Upper lobe of right lung (tissue), 1 donor: ENCODE measurements at places on chromosomes 11 and 22.
A peak's percentile ranks its signal among the peaks of the same experiment; 100 is the strongest.

GRCh38 chr11:17529844-17530185 lies 14.4 kb downstream of the USH1C start:
- H3K27me3 ChIP-seq = no peaks in the 10 kb centered on the region
- no peaks in the 10 kb centered on the region for H3K4me1 ChIP-seq
- no peak for DNase-seq
- H3K36me3 ChIP-seq = no peaks in the 10 kb centered on the region

GRCh38 chr11:102283116-102283485 lies 34.2 kb upstream of the BIRC3 start:
- no peak overlapping the region for H3K4me3 ChIP-seq
- no peaks in the 10 kb centered on the region for H3K4me1 ChIP-seq
- H3K36me3 ChIP-seq = no peaks in the 10 kb centered on the region
- no peak overlapping the region for H3K27ac ChIP-seq
- no peak for DNase-seq
- H3K27me3 ChIP-seq = no peaks in the 10 kb centered on the region

- H3K27me3 ChIP-seq = no peaks in the 10 kb centered on the region
- H3K4me1 ChIP-seq = no peaks in the 10 kb centered on the region
- peaks cover 100% of the 10 kb centered on the region for H3K36me3 ChIP-seq
- no peak overlapping the region for H3K4me3 ChIP-seq
These were observed 15.2 kb downstream of the CPSF7 start for GRCh38 chr11:61414547-61414946.

DNA sequence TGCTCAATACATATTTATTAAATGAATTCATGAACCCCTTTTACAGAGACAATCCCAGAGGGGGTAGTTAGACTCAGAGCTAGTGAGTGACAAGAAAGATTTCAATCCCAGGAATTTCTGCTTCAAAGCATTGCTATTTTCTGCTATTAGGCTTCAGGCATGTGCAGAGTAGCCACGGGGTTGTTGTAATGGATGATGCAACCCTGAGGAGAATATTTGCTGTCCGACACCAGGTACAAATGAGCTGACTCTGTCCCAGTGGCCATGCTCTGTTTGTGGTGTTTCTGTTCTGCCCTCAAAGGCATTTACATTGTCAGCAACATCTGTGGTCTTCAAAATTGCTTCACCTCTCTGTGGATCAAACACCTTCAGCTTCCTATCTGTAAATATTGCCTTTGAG lies 102.6 kb downstream of the CSNK2A3 start:
- DNase-seq = no peak
- H3K4me3 ChIP-seq = no peak overlapping the region
- H3K27me3 ChIP-seq = no peaks in the 10 kb centered on the region
- H3K36me3 ChIP-seq = no peaks in the 10 kb centered on the region
- no peaks in the 10 kb centered on the region for H3K4me1 ChIP-seq

- DNase-seq = no peak
- H3K4me3 ChIP-seq = no peak overlapping the region
- no peak overlapping the region for H3K27ac ChIP-seq
- no peaks in the 10 kb centered on the region for H3K4me1 ChIP-seq
These were observed 239.9 kb downstream of the CNTN5 start for GRCh38 chr11:99260696-99261095.

DNA sequence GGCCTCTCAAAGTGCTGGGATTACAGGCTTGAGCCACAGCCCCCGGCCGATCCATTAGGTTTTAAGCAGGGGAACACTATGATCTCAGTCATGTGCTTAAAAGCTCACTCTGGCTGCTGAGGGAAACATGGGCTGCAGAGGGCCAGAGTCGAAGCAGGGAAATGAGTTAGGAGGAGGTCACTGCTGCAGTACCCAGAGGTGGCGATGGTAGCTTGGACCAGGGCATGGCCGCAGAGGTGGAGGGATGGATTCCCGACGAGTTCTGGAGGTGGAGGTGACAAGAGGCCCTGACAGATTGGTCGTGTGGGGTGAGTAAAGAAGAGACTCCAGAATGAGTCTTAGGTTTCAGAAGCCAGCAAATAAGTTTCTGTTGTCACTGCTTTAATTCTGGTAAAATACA lies 54.4 kb upstream of the INCENP start:
- no peaks in the 10 kb centered on the region for H3K4me1 ChIP-seq
- DNase-seq = peak; percentile 27
- no peak overlapping the region for H3K4me3 ChIP-seq
- H3K27ac ChIP-seq = no peak overlapping the region

DNA sequence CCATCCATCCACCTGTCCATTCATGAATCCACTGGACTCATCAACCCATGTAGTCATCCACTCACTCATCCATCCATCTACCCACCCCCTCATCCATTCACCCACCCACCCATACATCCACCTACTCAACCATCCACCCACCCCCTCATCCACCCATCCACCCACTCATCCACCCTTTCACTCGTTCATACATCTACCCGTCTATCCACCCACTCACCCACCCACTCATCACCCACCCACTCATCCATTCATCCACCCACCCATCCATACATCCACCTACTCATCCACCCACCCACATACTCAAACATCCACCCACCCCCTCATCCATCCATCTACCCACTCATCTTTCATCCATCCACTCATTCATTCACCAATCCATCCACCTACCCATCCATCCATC lies 37.7 kb downstream of the RTL6 start:
- H3K27ac ChIP-seq = no peak overlapping the region
- H3K4me3 ChIP-seq = no peak overlapping the region
- H3K36me3 ChIP-seq = no peaks in the 10 kb centered on the region
- no peaks in the 10 kb centered on the region for H3K27me3 ChIP-seq

DNA sequence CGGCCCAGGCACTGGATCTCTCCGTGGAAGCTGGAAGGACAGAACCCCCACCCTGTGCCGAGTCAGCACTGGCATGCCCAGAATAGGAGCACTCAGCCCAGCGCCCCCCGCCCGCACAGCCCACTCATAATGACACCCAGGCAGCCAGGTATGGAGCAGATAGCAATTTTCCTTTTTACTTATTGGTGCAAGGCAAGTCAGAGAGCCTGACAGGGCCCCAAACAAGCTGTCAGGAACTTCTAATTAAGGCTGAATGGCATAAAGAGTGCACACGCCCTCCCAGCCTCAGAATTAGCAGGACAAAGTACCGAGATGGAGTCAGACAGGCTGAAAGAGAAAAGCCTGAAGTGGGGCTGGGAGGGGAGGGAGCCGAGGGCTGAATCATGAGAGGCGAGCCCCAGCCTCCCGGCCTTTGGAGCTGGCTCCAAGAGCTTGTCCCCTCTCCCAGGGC lies 76.9 kb downstream of the DSCAML1 start:
- H3K27ac ChIP-seq = no peak overlapping the region
- no peaks in the 10 kb centered on the region for H3K4me1 ChIP-seq
- H3K27me3 ChIP-seq = no peaks in the 10 kb centered on the region
- no peak overlapping the region for H3K4me3 ChIP-seq

- peaks cover 41% of the 10 kb centered on the region for H3K36me3 ChIP-seq
- H3K4me3 ChIP-seq = no peak overlapping the region
- no peak overlapping the region for H3K27ac ChIP-seq
These were observed 11.6 kb downstream of the OTUB1 start for GRCh38 chr11:63997801-63998337.

DNA sequence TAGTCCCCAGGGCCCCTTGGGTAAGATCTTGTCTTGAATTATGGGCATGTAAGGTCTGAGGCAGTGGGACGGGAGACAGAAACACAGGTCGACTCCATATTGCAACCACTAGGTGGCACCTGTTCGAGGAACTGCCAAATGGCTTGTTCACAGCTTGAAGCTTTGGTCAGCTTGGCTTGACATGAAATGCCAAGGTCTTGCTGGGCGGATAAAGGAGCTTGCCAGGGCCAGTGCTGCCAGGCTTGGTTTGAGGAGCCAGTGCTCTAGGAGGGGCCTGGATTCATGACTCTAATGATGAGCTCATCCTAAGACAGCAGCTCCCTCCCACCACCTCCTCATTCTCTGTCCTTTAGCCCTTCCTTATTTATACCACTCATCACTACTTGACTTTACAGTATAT lies 11.9 kb upstream of the NRIP3 start:
- H3K27ac ChIP-seq = no peak overlapping the region
- H3K27me3 ChIP-seq = no peaks in the 10 kb centered on the region
- H3K36me3 ChIP-seq = no peaks in the 10 kb centered on the region

GRCh38 chr11:104060004-104060794 lies 23.8 kb downstream of the DDI1 start:
- H3K27me3 ChIP-seq = no peaks in the 10 kb centered on the region
- no peak for DNase-seq
- no peaks in the 10 kb centered on the region for H3K36me3 ChIP-seq
- no peak overlapping the region for H3K4me3 ChIP-seq
- no peak overlapping the region for H3K27ac ChIP-seq

- no peak overlapping the region for H3K27ac ChIP-seq
- no peaks in the 10 kb centered on the region for H3K27me3 ChIP-seq
- peak; percentile 82 for DNase-seq
- no peaks in the 10 kb centered on the region for H3K36me3 ChIP-seq
These were observed 2.5 kb upstream of the BEST1 start for GRCh38 chr11:61947486-61948210.

DNA sequence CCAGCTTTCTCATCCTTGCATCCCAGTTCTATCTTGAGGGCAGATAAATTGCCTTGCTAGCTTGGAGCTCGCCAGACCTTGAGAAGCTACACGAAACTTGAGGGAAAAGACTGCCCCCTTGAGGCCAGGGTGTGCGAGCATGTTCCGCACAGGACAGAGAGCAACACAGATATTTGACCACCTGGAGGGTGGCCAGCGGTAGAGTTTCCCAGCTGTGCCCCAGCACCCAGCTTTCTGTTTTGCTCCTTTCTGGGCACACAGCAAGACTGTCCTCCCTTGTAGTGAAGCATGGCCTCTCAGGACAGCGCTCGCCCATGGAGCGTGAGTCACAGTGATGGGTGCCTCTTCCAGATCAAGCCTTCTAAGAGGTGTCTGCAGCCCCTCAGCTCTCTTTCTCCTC lies 23.5 kb downstream of the SPATA19 start:
- H3K4me3 ChIP-seq = no peak overlapping the region
- no peaks in the 10 kb centered on the region for H3K27me3 ChIP-seq
- no peak overlapping the region for H3K27ac ChIP-seq
- H3K4me1 ChIP-seq = no peaks in the 10 kb centered on the region
- H3K36me3 ChIP-seq = no peaks in the 10 kb centered on the region

GRCh38 chr22:49934160-49934890 lies 15.9 kb downstream of the CRELD2 start:
- peak; percentile 92 for DNase-seq
- H3K27ac ChIP-seq = peak overlapping the region; percentile 95
- H3K36me3 ChIP-seq = no peaks in the 10 kb centered on the region
- H3K27me3 ChIP-seq = no peaks in the 10 kb centered on the region
- peak overlapping the region; percentile 63 for H3K4me3 ChIP-seq

- no peaks in the 10 kb centered on the region for H3K27me3 ChIP-seq
- no peak for DNase-seq
- no peaks in the 10 kb centered on the region for H3K36me3 ChIP-seq
These were observed 15.2 kb downstream of the CCDC157 start for GRCh38 chr22:30371981-30372380.

DNA sequence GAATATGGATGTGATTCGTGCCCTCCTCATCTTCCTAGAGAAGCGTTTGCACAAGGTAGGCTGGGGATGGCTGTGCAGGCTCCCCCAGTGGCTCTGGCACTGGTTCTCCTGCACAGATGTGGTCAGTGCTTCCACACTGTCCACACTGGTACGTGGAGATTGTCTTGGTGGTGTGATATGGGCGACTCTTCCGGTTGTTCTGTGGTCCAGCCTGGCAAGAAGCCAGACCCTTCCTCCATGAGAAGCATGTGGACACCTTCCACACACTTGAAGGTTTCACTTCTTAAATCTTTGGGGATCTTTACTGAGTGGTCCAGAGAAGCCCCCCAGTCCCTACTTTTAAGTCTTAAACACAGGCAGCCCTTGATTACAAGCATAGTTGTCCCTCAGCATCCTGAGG lies 3.8 kb downstream of the RIC8A start:
- no peak overlapping the region for H3K4me3 ChIP-seq
- no peaks in the 10 kb centered on the region for H3K27me3 ChIP-seq
- no peak overlapping the region for H3K27ac ChIP-seq
- H3K36me3 ChIP-seq = peaks cover 63% of the 10 kb centered on the region
- peaks cover 20% of the 10 kb centered on the region for H3K4me1 ChIP-seq

DNA sequence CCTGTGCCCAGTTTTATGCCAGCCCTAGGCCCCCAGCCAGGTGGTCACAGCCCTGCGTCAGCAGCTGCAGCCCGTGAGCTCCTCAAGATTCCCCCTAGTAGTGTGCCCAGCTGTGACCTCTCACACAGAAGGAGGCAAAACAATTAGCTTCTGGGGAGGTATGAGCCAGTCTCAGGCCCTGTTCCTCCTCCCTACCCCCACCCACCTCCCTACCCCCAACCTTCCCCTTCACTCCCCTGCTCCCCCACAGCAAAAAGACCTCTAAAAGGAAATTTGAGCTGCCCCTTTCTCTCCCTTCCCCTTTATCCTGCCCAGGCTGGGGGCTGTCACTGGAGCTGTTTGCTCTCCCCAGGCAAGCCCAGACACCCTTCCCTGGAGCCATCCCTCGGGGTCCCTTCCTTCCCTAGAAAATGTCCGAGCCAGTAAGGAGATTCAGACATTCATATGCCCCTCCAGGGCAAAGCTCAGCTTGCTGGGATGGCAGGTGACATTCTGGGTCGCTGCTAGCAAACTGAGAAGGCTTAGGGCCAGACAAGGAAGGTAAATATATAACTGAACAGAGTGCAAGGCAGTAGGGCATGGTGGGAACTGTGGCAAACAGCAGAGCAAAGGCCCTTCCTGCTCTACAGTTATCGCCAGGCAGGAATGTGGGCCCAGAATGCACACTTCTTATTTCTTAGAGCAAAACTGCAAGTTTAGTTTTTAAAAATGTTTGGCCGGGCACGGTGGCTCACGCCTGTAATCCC lies 300.2 kb downstream of the MN1 start:
- no peaks in the 10 kb centered on the region for H3K4me1 ChIP-seq
- no peak overlapping the region for H3K27ac ChIP-seq
- DNase-seq = no peak
- H3K4me3 ChIP-seq = no peak overlapping the region
- no peaks in the 10 kb centered on the region for H3K36me3 ChIP-seq

- no peaks in the 10 kb centered on the region for H3K27me3 ChIP-seq
- H3K27ac ChIP-seq = no peak overlapping the region
- H3K4me1 ChIP-seq = no peaks in the 10 kb centered on the region
- no peak overlapping the region for H3K4me3 ChIP-seq
- no peak for DNase-seq
These were observed 63.8 kb upstream of the APOA1 start for GRCh38 chr11:116901211-116901610.

- DNase-seq = peak; percentile 42
- no peak overlapping the region for H3K4me3 ChIP-seq
- H3K36me3 ChIP-seq = no peaks in the 10 kb centered on the region
- H3K27ac ChIP-seq = no peak overlapping the region
- H3K4me1 ChIP-seq = no peaks in the 10 kb centered on the region
- no peaks in the 10 kb centered on the region for H3K27me3 ChIP-seq
These were observed 634.3 kb downstream of the BRD1 start for GRCh38 chr22:49193348-49193747.

- peak overlapping the region; percentile 41 for H3K4me3 ChIP-seq
- H3K27me3 ChIP-seq = peaks cover 35% of the 10 kb centered on the region
- no peak overlapping the region for H3K27ac ChIP-seq
- no peaks in the 10 kb centered on the region for H3K36me3 ChIP-seq
- peaks cover 6% of the 10 kb centered on the region for H3K4me1 ChIP-seq
These were observed 453 bp downstream of the GAS2 start for GRCh38 chr11:22666688-22667439.
